ENCODE measurements at places on chromosomes 4 and X. TPM values are rescaled to one million over a fixed set of nuclear protein-coding genes. Genes with fewer than 3 reads are reported as not detected.

DNA sequence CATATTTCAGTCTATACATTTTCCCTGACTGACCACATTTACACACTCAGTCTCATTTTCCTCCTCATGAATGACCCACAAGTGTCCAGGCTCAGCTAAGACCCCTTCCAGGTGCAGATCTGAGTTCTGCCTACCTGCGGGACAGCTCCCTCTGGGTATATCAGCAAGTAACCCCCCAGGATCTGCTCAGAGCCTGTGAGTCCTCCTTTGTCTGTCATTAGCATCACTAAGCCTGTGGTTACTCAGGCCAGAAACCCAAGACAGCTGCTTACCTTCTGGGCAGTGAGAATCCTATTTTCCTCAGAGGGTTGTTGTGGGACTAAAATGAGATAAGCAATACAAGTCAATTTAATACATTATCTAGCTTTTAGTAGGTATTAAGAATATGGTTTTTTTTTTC lies 487.6 kb upstream of the BOD1L1 start:
- no peak for DNase-seq

DNA sequence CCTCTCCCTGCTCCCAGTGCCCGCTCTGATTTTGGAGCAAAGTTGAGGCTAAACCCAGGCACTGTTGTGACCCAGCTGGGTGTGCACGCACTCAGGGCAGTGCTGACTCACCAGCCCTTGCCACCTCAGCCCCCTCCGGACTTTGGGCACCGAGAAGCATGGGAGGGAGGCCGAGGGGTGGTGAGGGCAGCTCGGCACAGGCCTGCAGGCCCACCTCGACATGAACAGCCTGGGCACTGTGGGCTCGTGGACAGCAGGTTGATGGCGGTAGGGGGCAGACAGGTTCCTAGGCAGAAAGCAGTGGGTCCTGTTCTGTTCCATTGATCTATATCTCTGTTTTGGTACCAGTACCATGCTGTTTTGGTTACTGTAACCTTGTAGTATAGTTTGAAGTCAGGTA lies 30.9 kb downstream of the TIGD4 start:
- no peak for DNase-seq

CFAP47 gene
- total RNA-seq = 0.26 TPM

- DNase-seq = no peak
These were observed 387.3 kb upstream of the ADGRL3 start for GRCh38 chr4:60812811-60813210.

PABPC5 gene
- total RNA-seq = not detected

PARM1 gene
- not detected for total RNA-seq

DNA sequence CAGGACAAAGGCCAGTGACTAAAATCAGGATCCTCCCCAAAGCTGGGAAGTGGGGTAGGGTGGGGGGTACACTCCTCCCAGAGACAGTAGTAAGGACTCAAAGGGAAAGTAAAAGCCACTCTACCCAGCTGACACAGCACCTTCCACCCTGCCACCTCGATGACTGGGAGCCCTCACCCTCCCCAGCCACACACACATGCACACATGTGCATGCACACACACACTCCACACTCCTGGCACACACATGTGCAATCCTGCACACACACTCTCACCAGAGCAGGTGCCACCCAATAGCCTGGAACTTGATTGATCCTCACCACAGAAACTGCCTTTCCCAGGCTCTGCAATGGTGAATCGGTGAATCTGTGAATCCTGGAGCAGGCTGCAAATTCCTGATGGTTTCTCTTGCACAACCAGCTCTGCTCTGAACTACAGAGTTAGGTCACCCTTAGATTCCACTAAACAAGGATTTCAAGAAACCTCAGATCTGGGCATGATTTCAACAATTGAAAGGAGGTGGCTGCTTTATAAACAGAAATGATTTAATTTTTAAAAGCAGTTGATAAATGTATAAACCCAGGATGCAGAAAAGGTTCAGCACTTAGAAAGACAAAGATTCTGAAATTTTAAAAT lies 21.5 kb downstream of the AMOT start:
- DNase-seq = no peak

- DNase-seq = no peak
These were observed 127.8 kb downstream of the DDX53 start for GRCh38 chrX:23127586-23127985.

DNA sequence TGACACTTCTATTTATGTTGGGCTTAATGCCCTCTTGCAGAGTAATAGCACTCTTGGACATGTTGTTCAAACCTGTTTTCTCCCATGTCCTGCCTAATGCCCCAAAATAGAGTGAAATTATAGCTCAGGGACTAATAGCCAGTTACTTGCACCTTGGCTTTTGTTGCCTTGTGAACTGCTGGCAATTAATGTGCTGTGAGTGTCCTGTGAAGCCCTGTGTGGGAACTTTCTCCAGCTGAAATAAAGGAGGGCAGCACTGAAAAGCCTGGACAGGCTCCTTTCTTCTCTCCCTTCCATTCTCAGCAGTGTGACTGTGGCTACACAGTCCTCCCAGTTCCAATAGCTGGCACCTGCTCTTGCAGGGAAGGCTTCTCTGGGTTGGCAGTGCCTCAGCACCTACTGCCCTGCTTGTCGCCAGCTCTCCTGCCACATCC lies 72.4 kb downstream of the DCLK2 start:
- no peak for DNase-seq

GRCh38 chr4:145533001-145533400 lies 51.3 kb downstream of the SMAD1 start:
- no peak for DNase-seq

SLC4A4 gene
- total RNA-seq = not detected

- DNase-seq = no peak
These were observed 102.3 kb upstream of the NUDT6 start for GRCh38 chr4:123024710-123025109.

ATP1B4 gene
- not detected for total RNA-seq

ABHD18 gene
- total RNA-seq = 5.7 TPM

CHST7 gene
- 6.4 TPM for total RNA-seq

CT45A6 gene
- total RNA-seq = not detected

GRCh38 chrX:72271812-72272211 lies 5.2 kb downstream of the RPS4X start:
- DNase-seq = no peak

GRCh38 chr4:100519205-100519604 lies 1.4 kb upstream of the EMCN start:
- no peak for DNase-seq

DNA sequence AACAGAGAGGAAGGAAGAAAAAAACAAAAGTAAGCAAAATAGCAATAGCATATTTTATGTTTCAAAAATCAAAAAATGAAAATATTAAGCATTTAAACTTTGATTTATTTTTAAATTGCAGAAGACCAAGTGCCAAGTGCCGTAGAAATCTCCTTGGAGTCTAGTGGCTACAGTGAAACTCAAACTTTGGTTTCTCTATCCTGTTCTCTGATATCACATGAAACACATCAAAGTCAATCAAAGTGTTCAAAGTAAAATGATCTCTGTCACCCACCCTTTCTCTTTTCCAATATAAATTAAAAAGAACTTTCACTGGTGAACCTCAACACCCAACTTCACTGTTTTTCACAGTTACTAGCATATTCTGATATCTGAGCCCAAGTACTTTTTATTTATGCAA lies 81.1 kb downstream of the HADH start:
- DNase-seq = no peak

TEX13C gene
- total RNA-seq = 0.28 TPM

- no peak for DNase-seq
These were observed 1512.5 kb downstream of the STIM2 start for GRCh38 chr4:28373191-28373590.

GRCh38 chrX:33211356-33212260 lies at the start of gene DMD:
Gene DMD (minus strand): TSS chrX:33211549. CDS start chrX:33211312, 237 bp downstream.
- DNase-seq = peak; percentile 0

GRCh38 chrX:16807976-16808542 lies 21.8 kb downstream of the TXLNG start:
- no peak for DNase-seq

GRCh38 chr4:67899096-67899495 lies 15.3 kb upstream of the TMPRSS11D start:
- no peak for DNase-seq

DNA sequence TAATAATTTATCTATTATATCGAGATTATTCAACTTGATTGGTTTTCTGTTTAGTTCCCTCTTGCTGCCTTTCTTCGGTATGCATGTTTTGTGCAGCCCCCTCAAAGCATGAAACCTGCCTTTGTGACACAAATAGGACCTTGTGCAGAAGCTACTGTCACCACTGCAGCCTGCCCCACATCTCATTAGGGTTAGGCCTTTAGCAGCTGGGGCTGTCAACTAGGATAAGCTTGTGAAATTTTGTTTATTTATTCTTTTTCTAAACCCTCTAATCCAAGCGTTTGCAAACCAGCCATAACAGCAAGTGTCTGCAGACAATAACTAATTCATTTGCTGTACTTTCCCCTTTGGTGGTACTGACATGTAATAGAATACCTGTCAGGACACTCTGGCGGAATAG lies 258.9 kb downstream of the RCHY1 start:
- DNase-seq = no peak

- no peak for DNase-seq
These were observed 360.4 kb downstream of the RAPGEF2 start for GRCh38 chr4:159463235-159463634.

- DNase-seq = peak; percentile 0
These were observed 1.3 kb downstream of the PARM1 start for GRCh38 chr4:74934016-74934831.

DNA sequence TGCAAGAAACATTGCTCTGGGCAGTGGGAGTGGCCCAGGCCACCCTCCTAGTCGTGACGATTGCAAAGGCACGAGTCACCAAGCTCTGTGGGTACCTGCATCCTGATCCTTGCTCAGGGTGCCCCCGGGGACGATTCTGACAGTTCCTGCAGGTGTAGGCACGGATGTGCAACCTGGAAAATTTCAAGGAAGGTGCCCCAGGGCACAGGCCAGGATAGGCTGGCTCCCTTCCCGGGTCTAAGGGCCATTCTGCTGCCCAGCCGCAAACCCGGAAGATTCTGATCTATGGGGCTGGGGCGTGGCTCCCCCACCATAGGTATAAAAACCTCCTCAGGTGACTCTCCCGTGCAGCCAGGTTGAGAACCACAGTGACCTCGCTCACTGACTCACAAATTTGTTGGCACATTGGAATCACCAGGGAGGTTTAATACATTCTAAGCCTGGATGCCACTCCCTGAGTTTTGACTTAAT lies 228.5 kb downstream of the PTTG2 start:
- peak; percentile 35 for DNase-seq

DNA sequence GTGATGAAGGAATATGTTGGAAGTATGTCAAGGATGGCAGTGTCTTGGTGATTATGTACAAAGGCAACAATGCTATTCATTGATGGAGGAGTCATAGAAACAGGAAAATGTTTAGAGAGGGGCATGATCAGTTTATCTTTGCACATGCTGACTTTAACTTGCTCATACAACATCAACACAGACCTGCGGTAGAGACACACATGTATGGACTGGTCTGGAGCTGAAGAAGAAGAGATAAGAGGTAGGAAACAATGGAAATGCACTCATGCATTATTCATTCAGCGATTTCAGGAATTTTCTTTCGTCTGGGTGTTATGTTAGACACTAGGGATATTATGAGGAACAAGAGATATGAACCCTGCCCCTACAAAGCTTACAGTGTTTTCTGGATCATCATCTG lies 1252.3 kb upstream of the TENM3 start:
- no peak for DNase-seq

BRS3 gene
- total RNA-seq = not detected

- DNase-seq = peak; percentile 51
These were observed 342.3 kb upstream of the GALNT7 start for GRCh38 chr4:172826346-172826745.

DNA sequence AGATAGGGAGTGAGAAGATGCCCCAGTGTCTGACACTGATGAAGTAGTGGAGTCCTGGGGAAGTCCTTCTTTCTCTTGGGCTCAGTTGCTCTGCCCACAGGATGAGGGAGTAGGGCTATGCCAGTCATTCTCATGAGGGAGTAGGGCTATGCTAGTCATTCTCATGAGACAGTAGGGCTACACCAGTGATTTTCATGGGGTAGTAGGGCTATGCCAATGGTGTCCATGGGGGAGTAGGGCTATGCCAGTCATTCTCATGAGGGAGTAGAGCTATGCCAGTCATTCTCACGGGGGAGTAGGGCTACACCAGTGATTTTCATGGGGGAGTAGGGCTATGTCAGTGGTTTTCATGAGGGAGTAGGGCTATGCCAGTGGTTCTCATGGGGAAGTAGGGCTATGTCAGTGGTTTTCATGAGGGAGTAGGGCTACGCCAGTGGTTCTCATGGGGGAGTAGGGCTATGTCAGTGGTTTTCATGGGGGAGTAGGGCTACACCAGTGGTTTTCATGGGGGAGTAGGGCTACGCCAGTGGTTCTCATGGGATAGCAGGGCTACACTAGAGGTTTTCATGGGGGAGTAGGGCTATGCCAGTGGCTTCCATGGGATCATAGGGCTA lies 43.3 kb upstream of the SOD3 start:
- DNase-seq = no peak
